IMR-90 (cell line): ENCODE measurements at places on chromosomes 1 and 21. TPM values are rescaled to one million over a fixed set of nuclear protein-coding genes. Genes with fewer than 3 reads are reported as not detected.

DNA sequence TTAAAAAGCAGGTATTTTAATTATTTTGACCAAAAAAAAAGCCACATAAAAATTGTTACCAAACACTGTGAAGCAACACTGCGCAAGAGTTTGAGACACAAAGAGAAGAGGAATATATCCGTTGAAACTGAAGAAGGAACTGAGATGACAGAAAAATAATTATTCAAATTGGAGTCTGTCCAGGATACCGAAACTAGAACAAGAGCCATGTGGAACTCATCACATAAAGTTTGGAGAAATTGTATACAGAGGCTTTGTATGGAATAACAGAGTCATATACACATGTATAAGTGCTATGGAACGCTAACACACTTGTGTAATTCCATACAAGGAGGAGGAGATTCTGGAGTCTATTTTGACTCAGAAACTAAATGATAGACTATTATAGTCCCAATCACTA lies 675.1 kb upstream of the ADGRL2 start:
- no peaks in the 10 kb centered on the region for H3K27me3 ChIP-seq
- no peaks in the 10 kb centered on the region for H3K36me3 ChIP-seq
- no peak overlapping the region for H3K27ac ChIP-seq
- no peak overlapping the region for H3K4me3 ChIP-seq
- H3K4me1 ChIP-seq: peaks cover 12% of the 10 kb centered on the region
- peak; percentile 90 for DNase-seq

The CELA3B gene
- total RNA-seq: not detected in 2 replicates

DNA sequence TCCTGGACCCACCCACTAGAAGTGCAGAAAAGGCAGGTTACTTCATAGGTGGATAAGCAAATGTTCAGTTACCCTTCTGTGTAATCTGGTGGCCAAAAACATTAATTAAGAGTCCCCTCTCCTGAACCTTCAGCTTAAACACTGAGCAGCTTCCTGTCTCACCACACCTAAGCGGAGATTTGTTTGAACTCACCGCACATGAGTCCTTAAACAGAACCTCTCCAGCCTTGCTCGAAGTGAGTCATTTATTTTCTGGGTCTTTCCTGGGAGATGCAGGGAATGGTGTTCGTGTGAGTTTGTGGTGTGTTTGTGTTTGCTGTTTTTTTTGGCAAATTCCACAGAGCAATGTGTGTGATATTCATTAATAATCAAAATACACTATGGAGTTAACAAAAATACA lies 7.6 kb upstream of the FNBP1L start:
- no peaks in the 10 kb centered on the region for H3K4me1 ChIP-seq
- no peak overlapping the region for H3K4me3 ChIP-seq
- H3K27me3 ChIP-seq: peaks cover 4% of the 10 kb centered on the region; the same call in 1 of the 2 replicates
- H3K27ac ChIP-seq: no peak overlapping the region

DNA sequence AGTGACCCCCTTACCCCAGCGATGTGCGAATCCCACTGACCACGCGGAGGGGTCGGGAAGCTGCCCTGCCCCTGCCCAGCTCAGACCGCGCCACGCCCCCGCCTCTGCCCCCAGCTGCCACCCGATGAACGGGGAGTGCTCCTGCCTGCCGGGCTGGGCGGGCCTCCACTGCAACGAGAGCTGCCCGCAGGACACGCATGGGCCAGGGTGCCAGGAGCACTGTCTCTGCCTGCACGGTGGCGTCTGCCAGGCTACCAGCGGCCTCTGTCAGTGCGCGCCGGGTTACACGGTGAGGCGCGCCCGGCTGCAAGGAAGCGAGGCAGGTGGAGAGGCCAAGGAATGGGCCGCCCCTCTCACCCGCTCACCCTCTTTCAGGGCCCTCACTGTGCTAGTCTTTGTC lies 11.9 kb upstream of the LRRC71 start:
- H3K36me3 ChIP-seq: peaks cover 16% of the 10 kb centered on the region
- peaks cover 13% of the 10 kb centered on the region for H3K4me1 ChIP-seq
- no peak overlapping the region for H3K27ac ChIP-seq
- DNase-seq: no peak
- no peaks in the 10 kb centered on the region for H3K27me3 ChIP-seq

The FCER1G gene
- not detected in 2 replicates for total RNA-seq

DNA sequence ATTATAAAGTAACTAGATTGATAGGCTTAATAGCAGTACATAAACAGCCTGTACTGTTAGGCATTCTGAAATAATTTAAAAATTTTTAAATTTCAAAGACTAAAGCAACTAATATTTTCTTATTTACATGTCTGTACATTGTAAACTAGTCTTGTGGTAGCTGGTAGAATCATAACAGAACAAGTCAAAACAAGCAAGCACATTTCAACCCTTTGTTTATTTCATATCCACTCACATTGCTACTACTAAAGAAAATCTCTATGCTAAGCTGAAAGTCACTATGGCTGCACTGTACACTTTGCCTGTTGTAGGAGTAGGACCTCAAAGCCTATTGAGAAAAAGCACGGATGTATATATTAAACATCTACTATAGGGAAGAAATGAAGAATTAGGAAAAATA lies 738.2 kb upstream of the ADGRL4 start:
- H3K27me3 ChIP-seq: no peaks in the 10 kb centered on the region
- no peak for DNase-seq
- no peaks in the 10 kb centered on the region for H3K36me3 ChIP-seq
- no peaks in the 10 kb centered on the region for H3K4me1 ChIP-seq
- H3K27ac ChIP-seq: no peak overlapping the region

GRCh38 chr1:32480003-32480402 lies 15.1 kb downstream of the ZBTB8B start:
- no peak overlapping the region for H3K27ac ChIP-seq
- DNase-seq: no peak
- H3K27me3 ChIP-seq: peaks cover 26% of the 10 kb centered on the region
- no peak overlapping the region for H3K4me3 ChIP-seq
